NK-92 treated with Interleukin-12 subunit alpha and Interleukin-12 subunit beta, amount 100 ng/mL, for 24 hours (cell line): ENCODE measurements at places on chromosomes 12 and 14.

GRCh38 chr12:131793243-131794022, 34.8 kb upstream of the MMP17 start:
- no peak for DNase-seq

DNA sequence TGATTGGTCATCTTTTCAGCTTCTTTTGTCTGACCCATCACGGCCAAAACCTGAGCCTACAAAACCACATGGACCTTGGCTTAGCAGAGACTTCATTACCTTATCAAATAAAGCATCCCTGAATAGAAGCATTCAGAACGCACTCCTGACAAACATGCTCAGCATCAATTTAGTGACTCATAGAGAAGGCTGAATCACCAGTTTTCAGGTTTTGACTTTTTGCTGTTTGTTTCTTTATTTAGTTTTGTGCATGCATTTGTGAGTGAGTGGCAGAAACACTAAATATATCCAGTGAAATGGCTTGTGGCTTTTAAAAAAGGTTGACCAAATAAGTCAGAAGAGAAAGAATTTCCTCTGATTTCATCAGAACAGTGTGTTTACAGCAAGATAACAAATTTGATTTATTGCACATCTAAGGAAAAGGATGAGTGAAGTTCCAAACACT, 19.0 kb upstream of the OVCH1 start:
- DNase-seq: no peak

GRCh38 chr14:100888789-100889315, 14.7 kb downstream of the RTL1 start:
- DNase-seq: no peak

GRCh38 chr12:32170437-32170998, 63.9 kb downstream of the BICD1 start:
- no peak for DNase-seq

GRCh38 chr12:14942196-14942931, 4.0 kb upstream of the ERP27 start:
- DNase-seq: no peak

DNA sequence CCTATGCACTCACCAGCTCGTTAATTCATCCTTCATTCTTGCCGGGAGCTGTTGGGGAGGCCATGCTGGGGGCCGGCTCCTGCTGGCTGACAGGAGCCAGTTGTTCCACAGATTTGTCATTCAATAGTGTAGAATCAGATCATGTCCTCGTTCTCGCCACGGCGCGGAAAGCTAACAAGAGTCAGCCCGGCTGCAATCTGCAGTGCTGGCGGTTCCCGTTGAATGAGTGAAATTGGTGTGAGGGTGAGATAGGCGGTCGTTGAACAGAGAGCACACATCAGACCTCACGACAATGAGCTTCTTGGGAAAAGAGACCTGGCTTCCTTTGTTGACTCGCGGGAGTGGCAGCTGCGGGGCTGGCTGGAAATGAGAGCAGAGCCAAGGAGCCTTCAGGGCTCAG, 57.5 kb downstream of the KIF26A start:
- no peak for DNase-seq

GRCh38 chr12:51620448-51620847, 29.4 kb downstream of the SCN8A start:
- DNase-seq: no peak
